ENCODE measurements at places on chromosomes 6 and 20.

- DNase-seq = no peak
Observed at GRCh38 chr6:87754828-87755227, 52.8 kb upstream of the AKIRIN2 start.

- no peak for DNase-seq
Observed at GRCh38 chr20:32982617-32983458, 21.4 kb downstream of the SUN5 start.

DNA sequence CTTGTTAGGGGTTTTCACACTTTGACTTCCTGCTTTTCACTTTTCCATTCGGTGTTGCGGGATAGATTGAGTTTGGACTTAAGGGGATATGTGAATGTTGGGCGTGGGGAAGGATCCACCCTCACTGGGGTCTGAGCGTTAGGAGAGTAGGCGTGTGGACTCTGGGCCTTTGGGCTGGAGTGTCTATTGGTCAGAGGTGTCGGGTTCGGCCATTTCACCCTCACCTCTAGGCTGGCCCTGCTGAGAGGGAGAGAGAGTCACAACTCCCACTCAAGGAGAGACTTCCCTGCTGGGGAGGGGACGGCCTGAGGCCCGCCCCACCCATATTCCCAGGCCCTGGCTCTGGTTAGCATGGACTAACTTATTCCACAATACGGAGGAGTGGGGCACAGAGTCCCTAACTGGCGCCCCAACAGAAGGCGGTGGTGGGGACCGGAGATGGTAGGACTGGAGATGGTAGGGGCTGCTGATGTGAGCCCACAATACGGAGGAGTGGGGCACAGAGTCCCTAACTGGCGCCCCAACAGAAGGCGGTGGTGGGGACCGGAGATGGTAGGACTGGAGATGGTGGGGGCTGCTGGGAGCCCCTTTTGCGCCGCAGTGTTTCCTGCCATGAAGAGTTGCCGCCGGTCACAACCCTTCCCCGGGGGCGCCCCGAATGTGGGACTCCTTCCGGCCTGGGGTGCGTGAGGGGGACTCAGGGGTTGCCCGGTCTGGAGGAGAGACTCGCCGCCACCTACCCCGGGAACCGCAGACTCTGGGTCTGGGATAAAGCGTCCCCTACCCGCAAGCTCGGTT is 1.4 kb upstream of the PTPRA start:
- DNase-seq = no peak

GRCh38 chr6:96276305-96276704 is 245.3 kb upstream of the UFL1 start:
- DNase-seq = no peak

- DNase-seq = no peak
Observed at GRCh38 chr20:17796091-17796563, 96.4 kb downstream of the BANF2 start.

- DNase-seq = peak; percentile 41
Observed at GRCh38 chr6:32413427-32414047, 6.6 kb upstream of the BTNL2 start.

DNA sequence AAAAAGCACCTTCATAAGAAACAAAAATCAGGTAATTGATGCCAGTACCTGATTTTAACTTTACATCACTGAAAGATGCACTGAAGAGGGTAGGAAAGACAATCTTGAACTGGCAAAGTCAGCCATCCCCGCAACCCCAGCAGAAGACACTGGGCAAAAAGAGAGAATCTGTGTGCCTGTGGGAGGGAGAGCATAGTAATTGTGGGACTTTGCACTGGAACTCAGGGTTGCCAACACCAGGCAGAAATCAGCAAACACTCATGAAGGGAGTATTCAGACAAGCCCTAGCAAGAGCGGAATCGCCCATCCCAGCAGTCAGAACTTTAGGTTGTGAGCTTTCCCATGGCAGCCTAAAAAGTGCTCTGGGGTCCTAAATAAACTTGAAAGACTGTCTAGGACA is 344.6 kb upstream of the GJE1 start:
- DNase-seq = no peak
